ENCODE measurements at places on chromosomes 3 and 15.

DNA sequence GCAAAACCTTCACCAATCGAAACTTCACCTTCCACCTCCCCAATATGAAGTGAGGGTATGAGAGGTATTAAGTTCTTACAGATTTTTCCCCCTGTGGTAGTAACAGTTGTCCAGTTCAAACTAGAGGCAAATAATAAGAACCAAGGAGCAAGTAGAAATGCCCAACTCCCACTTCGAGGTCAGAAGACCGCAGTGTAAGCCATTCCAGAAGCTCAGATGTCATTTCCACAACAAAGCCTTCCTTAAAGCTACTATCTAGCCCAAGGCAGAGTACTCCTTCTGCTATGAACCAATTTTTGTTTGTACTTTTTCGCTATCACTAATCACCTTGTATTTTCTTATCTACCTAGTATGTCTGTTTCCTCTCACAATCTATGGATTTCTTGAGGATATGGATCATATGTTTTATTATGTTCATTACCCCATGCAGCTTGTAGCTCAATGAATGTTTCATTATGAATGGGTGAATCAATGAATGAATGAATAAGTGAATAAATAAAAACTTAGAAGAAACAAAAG, 235.7 kb upstream of the KCNMB2 start:
- DNase-seq, result no peak

DNA sequence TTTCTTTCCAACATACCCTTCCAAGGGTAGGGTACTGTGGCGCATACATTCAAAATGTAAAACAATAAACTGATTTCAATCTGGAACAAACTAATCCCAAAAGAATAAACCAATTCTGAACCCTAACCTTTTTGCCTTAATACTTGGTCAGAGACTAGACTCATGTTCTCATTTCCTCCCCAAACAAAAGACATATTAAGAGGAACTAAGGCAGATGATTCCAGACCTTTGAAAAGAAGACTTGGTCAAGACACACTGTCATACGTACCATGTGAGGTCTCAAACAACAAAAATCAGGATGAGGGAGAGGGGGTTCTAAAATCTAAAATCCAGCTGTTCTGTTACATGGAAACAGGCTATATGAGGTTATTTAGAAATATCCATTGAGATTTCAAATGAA, 102.1 kb downstream of the RFTN1 start:
- DNase-seq, result no peak

DNA sequence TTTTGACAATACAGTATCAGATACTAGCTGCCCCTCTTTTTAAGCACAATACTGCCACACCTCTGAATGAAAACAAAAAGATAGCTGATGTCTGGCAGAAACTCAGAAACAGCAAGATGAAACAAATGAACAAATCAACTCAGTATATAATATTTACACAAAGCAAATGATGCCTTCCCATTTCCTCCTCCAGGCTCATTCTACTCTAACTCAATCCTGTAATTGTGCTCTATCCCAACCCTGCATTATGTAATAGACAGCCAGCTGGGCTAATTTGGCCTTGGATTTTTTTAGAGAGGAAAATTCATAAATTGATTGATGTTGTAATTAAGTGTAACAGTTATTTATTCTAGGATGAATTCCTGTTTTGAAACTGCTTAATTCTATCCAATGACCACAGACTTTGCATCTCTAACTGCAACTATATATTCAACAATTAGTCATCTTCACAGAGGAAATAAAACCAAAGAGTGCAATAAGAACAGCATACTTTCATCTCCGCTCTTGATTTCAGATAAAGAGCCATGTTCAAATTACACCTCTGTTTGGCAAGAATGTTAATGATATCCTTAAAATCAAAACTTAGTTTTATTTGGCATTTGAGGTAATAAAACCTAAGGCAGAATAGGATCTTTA, 6.1 kb downstream of the ATG3 start:
- no peak for DNase-seq

DNA sequence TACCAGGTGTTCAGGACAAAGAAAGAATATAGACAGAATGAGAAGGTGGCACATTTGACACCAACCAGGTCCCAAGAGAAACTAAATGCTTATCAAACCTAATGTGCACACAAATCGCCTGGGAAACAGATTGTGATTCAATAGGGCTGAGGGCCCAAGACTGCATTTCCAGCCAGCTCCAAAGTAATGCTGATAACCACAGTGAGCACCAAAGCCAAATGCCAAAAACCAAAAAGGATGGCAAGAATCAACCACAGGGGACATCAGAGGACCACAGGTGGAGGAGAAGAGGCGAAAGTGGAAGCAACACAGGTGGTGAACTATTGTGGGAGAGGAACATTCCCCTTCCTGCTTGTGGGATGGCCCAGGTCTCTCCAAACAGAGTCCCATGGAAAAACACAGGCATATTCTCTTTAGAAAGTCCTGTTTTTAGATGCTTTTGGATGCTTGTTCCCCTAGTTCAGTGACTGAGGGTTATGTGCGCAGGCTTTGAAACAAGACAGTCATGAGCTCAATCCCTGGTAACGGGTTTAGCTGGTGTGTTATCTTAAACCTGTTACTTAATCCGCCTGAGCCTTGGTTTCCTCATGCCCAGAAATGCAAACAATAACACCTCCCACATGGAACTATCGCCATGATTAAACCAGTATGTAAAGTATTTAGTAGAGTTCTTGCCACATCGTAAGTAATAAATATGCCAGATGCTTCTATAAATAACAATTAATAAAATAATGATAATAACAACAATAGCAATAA, 241.7 kb downstream of the ATP8B4 start:
- no peak for DNase-seq

GRCh38 chr15:44163370-44163769, 31.7 kb downstream of the FRMD5 start:
- DNase-seq, result no peak

DNA sequence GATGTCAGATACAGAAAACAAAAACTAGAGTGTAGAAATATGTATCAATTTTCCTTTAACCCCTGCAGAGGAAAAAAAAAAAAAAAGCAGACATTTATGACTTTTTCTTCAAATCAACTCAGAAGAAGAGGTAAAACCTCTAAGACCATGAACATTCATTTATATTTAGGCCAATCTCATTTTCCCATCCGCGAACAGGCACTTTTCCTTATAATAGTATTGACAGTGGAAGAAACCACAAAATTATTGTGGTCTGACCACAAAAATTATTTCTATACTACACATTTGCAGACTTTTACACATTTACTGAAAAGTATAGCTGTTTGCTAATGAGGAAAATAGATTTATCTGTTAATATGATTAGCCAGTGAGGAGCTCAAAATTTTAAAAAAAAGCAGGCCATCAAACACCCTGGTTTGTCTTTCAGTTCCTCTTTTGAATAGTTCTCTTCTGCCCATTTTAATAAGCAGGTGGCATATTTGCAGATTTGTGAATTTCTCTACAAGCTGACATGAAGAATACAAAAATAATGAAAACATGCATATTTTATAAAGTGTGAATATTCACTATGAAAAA, 5.7 kb downstream of the OSBPL11 start:
- no peak for DNase-seq

- no peak for DNase-seq
These were observed 25.1 kb downstream of the ARHGAP31 start for GRCh38 chr3:119319311-119319710.

DNA sequence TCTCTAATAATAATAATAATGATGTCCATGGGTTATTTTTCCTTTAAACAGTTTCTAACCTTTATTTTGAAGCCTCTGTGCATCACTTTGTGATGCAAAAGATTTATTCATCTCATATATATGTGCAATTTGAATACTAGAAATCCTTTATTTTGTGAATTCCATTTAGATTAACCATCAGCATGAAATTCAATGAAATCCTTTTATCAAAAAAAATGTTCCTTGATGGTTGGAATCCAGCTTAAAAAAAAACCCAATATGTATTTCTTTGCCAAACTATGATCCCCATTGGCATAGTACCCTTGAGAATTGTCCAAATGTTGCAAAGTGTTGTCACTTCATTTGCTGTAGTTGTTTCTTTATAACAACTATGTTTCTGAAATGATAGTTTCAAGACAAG, 7.4 kb downstream of the TBC1D23 start:
- no peak for DNase-seq

DNA sequence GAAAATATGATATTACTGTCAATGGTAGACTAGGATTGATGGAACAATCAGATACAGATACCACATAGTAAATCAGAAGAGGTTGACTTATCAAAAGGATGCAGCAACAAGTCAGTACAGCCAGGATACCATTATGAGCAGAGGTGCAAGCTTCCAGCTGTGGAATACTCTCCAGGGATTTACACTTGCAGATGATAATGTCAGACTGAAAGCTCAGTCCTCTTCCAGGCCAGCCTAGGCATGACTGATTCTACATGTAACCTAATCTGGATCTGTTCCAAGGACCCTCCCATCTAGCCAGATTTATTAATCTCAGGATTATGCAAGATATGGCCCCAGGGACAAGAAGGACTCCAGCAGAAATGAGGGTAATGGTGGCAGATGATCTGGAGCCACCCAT, 8.2 kb downstream of the FILIP1L start:
- DNase-seq, result no peak

- no peak for DNase-seq
These were observed 10.0 kb downstream of the CCDC13 start for GRCh38 chr3:42763021-42763420.

GRCh38 chr3:38574411-38575278, 74.8 kb downstream of the SCN5A start:
- DNase-seq, result no peak

GRCh38 chr3:10116138-10116460, 624 bp downstream of the BRK1 start:
- DNase-seq, result no peak

DNA sequence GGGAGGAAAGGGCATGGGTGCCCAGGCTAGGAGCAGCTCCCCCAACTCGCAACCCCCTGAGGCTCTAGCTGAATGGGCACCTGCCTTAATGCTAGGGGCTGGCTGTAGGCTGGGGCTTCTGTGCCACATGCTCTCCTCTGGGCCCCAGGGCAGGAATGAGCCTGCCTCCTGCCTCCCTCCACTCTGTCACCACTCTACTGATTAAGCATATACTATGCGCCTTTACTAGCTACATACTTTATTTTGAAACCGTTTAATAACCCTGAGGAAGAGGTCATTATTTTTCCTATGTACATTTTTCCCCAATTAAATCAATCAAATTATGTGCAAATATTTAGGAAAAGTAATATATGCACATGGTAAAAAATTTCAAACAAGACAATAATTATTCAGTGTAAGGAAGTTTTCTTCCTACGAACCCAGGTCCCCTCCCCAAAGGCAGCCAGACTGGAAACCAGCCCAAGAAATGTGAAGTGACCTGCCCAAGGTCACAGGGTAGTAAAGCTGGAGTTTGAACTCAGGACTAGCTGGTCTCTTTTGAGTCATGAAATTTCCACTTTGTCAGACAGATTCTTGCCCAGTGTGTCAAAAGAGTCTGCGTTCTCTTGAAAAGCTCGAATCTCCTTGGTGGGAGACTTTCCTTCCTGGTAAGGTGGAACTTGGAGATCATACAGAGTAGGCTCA, 122.5 kb downstream of the DNAJB8 start:
- DNase-seq, result no peak

DNA sequence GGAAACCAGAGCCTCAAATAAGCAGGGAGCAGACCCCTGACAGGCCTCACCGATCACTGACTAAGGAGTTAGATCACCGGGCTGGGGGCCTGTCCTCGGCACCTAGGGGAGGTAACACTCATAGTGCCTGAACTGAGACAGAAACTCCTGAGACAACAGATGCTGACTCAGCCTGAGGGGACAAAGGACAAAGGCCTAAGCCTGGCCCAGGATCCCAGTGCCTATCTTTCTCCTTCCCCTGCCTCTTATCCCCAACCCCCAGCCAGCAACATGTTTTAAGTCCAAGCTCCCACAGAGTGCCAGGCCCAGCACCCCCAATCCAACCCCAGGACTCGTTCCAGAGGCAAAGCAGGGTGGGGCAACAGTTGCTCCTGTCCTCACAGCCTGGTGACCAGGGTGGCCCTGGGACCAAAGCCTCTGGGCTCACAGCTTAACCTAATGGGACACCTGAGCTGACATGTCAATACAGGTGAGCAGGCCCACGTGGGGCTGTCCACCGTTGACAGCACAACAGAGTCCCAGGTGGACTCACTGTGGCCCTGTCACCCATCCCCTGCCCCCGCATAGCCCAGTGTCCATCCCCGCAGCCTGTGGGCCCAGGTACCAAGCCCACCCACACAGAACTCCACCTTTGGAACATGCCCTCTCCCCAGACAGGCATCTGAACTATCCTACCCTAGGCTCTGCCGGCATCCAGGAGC, 37.4 kb downstream of the ADCY5 start:
- no peak for DNase-seq

GRCh38 chr15:71889385-71889784, 79.0 kb downstream of the NR2E3 start:
- DNase-seq, result no peak

DNA sequence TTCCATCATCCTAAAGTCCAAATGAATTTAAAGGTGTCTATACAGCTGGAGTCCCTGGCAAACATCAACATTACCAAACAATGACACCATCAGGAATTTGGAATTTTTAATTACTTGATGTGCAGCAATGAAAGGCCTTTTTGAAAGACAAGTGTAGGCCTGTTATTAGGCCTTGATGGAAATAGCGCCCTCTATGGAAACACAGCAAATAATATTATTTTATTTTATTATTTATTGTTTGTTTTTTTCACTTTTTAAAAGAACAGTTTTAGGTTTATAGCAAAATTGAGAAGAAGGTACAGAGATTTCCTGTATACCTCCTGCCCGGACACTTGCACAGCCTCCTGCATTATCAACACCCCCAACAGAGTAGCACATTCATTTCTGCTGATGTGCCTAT, 18.1 kb upstream of the OR5AC2 start:
- DNase-seq, result no peak

- DNase-seq, result no peak
These were observed 41.0 kb downstream of the FMN1 start for GRCh38 chr15:33153548-33153947.

DNA sequence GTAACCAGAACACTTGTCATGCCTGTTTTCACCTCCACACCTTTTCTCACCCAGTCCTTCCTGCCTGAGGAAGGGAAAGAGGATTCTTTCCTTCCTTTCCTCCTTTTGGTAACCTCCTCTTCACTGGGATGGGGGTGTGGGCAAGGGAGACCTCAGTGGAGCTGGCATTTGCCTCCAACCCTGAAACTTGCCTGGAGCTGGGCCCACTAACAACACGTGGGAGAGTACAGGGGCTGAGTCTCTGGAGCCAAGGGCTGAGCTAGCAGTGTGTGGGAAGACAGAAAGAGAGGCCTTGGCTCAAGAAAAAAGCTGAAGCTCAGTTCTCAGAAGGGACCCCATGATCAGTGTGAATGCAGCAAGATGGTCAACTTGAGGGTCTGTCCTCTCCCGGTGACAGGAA, 86.6 kb upstream of the SLC6A11 start:
- DNase-seq, result no peak
